ENCODE measurements at places on chromosomes 5 and 9.

DNA sequence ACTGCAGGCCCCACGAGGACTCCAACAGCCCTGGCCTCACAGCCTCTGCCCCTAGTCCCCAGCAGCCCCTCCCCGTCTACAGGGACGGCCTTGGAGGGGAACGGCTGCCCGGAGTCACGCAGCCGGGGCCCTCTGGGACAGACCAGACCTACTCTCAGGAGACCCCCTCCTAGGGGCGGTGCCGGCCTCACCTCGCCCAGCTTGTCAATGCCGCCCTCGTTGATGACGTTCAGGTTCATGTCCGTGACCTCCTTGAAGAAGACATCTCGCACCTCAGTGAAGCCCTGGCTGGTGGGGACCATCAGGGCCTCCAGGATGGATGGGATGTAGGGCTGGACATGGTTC, 58.6 kb downstream of the LRSAM1 start:
- DNase-seq: no peak

DNA sequence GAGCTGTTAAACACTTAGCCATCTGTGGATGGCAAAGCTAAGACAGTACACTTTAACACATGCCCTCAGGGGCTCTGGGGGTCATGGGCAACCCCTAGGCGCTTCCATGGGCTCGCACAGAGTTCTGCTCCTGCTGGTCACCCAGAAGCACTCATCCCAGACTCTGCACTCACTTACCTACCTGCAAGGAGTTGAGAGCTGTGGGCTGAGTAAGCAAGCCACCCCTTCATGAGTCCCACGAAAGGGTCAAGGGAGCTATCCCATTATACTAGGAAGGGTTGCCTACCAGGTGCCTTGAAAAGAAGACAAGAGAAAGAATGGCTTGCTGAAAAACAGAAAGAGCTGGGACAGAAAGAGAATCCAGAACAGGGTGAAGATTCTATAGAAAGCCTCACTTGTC, 72.4 kb downstream of the CFAP95 start:
- no peak for DNase-seq

- no peak for DNase-seq
These were observed 22.4 kb downstream of the SCGB3A1 start for GRCh38 chr5:180568914-180569313.

DNA sequence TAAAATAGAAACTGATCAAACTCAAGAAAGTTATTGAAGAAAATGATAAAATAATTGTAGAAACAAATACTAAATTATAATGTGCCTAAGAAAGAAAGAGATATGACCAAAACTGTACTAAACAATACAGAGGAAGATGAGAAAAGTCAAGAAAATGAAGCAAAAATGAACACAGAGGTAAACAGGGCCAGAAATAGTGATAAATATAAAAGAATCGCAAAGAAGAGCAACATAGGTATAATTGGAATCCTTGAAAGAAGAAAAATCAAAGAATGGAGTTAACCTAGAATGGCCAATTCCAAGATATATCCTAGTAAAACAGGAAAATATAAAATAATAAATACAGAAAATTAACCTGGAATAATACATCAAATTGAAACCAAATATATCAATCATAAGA, 69.6 kb downstream of the CSF2 start:
- no peak for DNase-seq

DNA sequence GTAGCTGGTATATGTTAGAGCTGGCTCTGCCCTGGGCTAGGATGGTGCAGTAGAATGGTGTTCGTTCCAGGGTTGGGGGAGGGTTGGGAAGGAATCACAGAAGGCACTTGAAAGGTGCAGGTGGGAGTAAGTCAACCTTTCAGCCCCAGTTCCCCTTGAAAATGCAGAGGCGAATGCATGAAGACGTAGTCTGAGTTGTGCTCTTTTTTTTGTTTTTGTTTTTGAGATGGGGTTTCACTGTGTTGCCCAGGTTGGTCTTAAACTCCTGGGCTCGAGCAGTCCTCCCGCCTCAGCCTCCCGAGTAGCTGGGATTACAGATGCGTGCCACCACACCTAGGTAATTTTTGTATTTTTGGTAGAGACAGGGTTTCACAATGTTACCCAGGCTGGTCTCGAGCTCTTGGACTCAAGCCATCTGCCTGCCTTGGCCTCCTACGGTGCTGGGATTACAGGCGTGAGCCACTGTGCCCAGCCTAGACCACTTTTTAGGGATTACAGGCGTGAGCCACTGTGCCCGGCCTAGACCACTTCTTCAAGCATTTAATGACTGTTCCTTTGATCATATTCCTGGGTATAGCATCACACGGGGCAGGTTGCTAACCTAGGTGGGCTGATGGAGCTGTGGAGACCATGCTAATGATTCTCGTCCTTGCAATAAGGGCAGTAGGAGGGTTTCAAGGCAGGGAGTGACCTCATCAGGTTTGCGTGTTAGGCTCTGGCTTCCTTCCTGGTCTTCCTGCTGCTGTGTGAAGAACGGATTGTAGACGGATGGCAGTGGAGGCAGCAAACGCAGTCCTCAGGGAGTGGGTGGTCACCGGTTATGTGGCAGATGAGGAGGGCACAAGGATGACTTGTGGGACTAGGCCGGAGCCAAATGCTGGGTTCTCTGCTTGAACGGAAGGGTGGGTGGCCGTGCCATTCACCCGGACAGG, 13.7 kb downstream of the EHMT1 start:
- no peak for DNase-seq

GRCh38 chr5:177354711-177355110, 3.0 kb upstream of the RGS14 start:
- no peak for DNase-seq

DNA sequence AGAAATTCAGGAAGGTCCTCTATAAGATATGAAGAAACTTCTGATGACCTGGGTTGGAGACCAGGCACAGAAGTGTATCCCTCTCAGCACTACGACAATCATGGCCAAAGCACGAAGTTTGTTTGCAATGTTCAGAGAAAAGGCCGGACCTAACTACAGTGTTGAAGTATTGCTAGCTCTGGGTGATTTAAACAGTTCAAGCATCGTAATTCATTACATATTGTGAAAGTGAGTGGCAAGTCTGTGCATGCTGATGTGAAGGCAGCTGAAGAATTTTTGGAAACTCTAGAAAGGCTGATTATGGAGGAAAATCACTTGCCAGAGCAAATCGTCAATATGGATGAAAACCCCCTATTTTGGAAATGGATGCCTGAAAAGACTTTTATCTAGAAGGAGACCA, 67.2 kb upstream of the PANK3 start:
- DNase-seq: no peak

DNA sequence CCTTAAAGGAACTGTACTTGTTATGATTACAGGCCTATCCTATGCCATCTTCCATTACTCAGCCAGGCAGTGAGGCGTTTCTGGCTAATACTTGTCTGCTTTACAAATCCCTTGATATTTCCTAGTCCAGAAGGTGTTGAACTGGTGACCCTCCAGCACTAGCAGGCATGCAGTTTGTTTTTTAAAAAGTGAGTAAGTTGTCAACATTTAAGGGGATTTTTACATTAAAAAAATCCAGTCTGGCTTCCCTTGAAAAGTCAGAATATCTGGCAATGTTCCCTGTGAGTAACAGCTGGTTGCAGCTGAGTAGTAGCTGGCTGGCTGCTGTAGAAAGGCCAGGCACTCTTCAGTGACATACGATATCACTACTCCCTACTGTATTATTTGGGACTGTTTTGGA, 21.8 kb downstream of the GRIN3A start:
- DNase-seq: no peak

- no peak for DNase-seq
These were observed 83.2 kb upstream of the NUDT12 start for GRCh38 chr5:103645816-103646215.

- no peak for DNase-seq
These were observed 35.2 kb downstream of the DBH start for GRCh38 chr9:133671371-133671770.

DNA sequence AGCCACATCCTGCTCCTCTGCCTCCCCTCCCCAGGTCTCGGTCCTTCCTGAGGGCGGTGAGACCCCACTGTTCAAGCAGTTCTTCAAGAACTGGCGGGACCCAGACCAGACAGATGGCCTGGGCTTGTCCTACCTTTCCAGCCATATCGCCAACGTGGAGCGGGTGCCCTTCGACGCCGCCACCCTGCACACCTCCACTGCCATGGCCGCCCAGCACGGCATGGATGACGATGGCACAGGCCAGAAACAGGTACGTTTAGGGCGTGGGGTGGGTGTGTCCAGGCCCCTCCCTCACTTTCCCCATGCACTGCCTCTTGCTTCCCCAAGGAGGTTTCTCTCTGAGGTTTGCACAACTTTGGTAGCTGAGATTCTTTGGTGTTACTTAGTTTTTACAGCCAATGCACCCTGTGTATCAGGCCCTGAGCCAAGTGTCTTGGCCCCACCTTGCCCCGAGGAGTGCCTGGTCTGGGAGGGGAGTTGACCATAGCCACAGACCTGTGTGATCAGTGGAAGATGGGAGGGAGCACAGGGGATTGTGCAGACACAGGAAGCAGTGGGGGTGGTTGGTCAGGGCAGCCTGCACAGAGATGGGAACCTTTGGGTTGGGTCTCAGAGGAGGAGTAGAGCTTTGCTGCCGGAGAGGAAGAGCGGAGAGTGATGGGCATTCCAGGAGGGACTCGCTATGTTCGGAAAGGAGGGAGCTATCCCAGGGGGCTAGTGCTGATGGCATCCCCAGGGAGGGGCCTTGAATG, 50.8 kb downstream of the GSN start:
- DNase-seq: no peak

DNA sequence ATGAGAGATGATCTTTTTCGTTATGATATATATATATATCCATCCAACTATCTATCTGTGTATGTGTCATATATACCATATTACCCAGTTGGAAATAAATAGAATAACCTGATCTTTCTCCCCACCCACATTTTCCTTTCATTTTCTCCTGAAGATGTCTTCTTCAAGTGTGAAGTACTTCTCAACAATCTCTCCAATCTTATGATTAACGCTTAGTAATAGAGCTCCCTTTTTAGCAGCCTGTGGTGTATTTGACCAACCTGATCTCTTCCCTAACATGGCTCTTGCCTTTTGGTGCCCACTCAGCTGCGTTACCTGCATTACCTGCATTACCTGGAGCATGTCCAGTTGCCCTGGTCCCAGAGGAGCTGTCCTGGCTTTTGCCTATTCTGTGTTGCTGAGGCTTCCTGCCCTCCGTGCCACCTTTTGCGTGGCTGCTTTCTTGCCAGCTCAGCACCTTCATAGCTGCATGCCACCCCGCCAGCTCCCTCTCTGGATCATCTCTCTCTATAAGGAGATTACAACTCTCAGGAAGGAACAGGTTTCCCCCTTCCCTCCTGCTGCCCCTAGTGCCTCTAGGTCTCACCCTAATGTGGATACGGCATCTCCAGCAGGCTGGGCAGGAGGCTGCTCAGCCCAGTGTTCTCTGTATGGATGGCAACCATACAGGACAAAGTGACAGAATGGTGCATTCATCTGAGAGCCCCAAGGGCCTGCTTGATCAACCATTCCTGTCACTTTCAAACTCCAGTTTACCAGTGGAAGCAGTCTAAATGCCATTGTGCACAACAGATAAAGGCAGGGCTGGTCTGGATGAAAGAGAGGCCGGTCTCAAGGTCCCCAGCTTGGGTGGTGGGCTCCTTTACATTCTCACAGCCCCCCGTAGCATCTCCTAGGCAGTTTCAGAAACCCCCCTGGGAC, 126.7 kb downstream of the GADD45G start:
- DNase-seq: no peak

GRCh38 chr5:169941542-169941941, 38.8 kb downstream of the INSYN2B start:
- DNase-seq: no peak

DNA sequence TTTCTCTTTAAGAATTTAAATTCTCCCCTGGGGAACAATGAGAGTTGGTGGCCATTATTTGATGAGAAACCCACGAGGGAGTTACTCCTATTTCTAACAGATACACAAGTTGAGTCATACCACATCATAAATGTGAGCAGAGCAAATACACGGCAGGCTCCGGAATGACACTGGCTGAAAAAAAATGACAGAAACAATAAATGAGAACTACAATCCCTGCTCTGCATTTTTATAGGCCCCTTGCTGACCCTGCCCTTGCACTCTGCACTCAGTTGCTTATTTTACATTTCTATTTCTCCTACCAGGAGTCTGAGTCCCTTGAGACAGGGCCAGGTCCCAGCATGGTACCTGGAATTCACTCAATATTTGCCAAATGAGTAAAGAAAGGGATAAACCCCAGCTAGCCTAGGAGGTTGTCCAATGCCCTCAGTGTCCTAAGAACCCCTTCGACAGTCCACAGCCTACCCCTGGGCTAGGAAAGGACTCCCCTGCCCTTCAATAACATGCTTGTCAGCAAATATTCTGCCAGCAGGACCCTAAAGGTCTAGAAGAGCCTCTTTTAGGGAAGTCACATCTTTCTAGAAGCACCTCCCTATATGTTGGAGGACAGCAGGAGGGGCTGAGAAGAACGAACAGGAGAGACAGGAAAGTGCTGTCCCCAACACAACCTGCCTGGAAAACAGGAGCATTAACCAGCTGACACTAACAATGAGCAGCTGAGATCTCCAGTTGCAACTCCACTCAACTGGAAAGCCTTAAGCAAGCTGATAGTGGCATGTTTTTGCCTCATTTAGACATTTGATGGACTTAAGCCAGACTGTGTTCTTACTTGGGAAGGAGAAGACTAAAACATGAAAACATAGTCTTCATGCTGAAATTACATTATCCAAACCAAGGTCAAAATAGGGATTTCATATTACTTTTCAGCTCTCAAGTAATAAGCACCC, 191.2 kb downstream of the ACTL7B start:
- no peak for DNase-seq

- DNase-seq: no peak
These were observed 19.1 kb upstream of the TRIO start for GRCh38 chr5:14123974-14124482.

- DNase-seq: no peak
These were observed 46.6 kb downstream of the SECISBP2 start for GRCh38 chr9:89364666-89365531.

GRCh38 chr5:148734518-148734917, 80.2 kb upstream of the HTR4 start:
- DNase-seq: no peak

DNA sequence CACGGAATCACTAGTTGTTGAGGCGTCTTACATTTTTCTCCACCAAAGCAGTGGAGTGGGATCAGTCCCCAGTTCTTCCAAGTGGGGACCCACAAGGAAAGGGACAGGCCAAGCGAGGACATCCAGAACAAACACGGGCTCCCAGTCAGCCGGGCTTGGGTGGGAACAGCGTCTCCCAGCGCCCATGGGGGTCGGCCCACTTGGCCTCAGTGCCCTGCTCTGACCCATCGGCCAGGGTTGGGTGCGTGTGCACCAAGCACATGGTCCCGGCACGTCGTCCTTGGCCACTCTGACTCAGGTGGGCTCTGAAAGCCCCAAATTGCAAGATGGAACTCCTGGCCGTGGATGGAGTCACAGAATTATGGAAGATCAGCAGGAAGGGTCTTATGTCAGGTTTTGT, 37.9 kb downstream of the DBH start:
- DNase-seq: no peak

- DNase-seq: no peak
These were observed 7.2 kb upstream of the RNU6ATAC start for GRCh38 chr9:134171316-134172197.

DNA sequence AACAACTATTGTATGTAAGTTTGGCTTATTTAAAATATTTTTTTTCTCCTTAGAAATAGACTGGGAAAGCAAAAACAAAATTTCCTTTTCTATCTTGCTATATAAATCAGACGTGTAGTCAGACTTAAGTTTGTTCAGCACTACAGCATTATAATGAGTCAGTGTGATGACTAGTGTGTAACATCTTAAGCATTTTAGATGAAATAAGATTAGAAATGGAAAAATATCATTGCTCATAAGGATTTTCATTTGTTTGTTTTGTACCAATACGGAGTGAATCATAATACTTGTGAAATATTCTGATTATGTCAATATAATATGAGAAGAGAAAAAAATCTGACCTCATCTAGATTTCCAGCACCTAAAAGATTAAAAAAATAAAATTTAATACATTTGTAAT, 64.7 kb upstream of the RICTOR start:
- no peak for DNase-seq

Measured in HEK293T (cell line).